ENCODE measurements at places on chromosomes 6 and 20.
A peak's percentile ranks its signal among the peaks of the same experiment; 100 is the strongest.

- DNase-seq = no peak
These were observed 444.1 kb downstream of the KHDRBS2 start for GRCh38 chr6:61841958-61842357.

DNA sequence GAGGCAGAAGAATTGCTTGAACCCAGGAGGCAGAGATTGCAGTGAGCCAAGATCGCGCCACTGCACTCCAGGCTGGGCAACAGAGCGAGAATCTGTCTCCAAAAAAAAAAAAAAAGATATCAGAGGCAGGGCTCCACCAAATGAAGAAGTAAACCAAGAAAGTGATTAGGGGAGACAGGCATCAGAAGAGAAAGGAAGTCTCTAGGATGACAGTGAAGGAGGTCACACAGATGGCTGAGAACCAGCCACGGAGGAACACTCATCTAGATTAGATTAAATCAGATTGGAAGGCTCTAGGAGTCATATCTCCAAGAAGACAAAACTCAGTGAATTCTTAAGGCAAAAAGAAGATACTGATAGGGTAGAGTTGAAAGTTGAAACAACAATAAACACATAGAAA is 102.2 kb upstream of the CCDC28A start:
- DNase-seq = no peak

DNA sequence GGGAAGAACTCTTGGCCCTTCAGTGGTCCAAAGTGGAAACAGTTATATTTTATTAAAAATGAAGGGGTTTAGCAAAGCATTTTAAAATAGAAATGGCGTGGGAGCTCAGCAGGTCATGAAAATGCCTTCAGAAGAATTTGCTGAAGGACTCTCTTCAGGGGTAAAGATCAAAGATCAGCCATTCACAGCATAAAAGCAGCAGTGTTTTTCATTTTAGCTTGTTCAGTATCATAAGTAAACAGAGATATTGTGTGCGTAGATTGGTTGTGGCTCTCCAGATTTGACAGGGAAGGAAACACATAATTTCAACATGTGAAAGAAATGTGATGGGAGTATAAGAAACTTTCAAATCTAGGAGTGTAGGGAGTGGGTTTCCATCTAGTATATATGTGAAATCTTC is 519.2 kb upstream of the MAP3K7 start:
- DNase-seq = no peak

GRCh38 chr20:7090001-7090400 is 322.5 kb downstream of the BMP2 start:
- DNase-seq = no peak

DNA sequence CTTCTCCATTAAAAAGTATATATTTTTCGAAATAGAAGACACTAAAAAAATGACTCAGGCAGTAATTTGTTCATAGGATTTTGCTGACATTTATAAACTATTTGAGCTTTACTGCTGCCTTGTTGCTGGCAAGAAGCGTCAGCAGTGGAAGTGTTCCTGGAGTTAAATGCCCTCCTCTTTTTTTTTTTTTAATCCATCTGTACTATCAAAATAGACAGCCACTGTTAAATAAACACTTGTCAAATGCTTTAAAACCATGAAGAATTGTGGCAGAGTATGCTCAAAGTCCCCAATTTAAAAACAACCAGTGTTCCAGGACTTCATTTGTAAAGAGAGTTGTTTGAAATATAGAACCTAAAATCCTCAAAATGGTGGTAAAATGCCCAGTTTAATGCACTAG is 253.8 kb downstream of the NKAIN2 start:
- DNase-seq = no peak

GRCh38 chr6:156701966-156702365 is 75.2 kb upstream of the ARID1B start:
- no peak for DNase-seq

GRCh38 chr20:47262008-47262364 is 94.5 kb downstream of the ZMYND8 start:
- DNase-seq = no peak

- no peak for DNase-seq
These were observed 18.3 kb upstream of the ZBTB2 start for GRCh38 chr6:151409679-151410078.

DNA sequence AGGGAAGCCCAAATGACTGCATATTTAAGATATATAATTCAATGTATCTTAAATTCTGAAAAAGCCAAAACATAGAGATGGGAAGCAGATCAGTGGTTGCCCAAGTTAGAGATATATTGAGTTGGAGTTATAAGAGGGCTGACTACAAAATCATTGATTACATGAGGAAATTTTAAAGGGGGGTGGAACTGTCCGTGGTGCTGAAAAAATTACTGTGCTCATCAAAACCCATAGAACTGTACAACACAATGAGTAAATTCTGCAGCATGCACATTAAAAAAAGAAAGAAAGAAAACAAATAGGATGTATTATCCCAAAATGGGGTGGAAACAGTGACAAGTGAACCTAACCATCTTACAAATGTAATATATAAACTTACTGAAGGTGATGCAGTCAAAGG is 100.9 kb downstream of the FUT9 start:
- peak; percentile 2 for DNase-seq

DNA sequence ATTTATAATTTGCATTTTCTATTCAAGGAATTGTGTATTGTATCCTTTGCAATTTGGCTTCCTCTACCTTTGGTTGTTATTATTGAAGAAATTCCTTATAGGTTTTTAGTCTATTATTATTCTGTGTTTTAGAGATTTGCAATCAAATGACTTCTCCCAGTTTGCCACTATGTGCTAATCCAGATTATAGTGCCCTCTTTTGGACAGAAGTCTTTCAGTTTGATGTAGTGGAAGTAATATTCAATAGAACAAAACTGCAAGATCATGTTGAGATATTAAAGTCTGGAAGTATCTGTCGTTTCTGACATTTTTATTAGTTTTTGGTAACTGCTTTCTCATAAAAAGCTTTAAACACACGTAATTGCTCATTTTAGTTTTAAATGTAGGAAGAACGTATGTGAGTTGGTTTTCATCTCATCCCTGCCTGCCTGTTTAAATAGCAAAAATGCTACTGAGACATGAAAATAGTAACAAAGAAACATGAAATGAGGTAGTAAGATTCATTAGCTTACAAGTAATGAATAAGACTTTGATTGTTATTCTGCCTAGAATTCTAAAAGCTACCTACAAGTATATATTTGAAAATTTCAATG is 72.8 kb downstream of the RTN4IP1 start:
- peak; percentile 63 for DNase-seq

- DNase-seq = no peak
These were observed 96.2 kb downstream of the THBS2 start for GRCh38 chr6:169157197-169158148.

DNA sequence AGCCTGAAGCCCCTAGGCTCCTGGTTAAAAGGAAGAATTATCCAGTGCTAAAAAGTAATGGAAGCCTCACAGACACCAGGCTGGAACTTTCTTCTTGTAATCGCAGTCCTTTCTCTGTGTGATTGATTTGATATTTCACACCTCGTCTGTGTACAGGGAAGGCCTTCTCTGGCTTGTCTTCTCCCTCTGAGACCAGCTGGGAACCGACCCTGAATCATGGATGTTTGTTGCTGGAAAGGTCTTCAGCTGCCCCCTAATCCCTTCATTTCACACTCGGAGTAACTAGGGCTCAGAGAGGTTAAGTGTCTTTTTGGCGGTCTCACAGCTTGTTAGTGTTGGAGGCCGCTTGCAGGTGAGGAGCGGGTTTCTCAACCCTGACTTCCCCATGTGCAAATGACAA is 500.2 kb upstream of the CDH4 start:
- no peak for DNase-seq

DNA sequence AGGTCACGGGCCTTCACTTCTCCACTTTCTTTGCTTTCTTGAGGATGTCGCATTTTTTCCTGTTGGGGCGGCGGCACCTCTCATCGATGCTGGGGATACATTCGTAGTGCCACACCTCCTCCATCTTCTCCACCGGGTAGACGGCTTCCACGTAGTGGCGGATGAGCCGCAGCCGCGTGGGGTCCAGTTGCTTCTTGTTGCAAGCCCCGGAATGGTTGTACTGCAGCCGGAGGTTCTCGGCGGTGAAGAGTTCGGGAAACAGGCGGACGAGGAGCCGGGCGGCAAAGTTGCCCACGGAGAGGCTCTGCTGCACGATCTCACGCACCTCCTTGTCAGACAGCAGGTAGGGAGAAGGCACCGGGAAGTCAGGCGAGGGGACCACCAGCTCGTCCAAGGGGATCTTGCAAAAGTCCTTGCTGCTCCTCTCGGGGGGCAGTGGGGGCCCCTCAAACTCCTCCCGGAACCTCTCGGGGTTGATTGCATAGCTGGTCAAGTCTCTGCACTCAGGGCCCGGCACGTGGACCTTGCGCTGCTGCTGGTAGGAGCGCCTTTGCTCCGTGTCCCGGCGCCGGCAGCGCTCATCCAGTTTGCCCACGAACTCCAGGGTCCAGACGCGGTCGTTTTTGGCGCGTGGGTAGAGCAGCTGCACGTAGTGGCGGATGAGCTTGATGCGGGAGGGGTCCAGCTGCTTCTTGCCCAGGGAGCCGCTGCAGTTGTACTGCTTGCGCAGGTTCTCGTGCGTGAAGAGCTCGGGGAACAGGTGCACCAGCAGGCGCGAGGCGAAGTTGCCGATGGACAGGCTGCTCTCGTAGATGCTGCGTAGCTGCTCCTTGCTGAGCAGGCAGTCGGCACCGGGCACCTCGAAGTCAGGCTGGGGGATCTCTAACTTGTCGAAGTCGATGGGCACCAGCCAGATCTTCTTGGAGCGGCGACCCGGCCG is 41.0 kb downstream of the MTRES1 start:
- DNase-seq = no peak

- DNase-seq = no peak
These were observed 241.9 kb downstream of the SAMD5 start for GRCh38 chr6:147750413-147750812.

DNA sequence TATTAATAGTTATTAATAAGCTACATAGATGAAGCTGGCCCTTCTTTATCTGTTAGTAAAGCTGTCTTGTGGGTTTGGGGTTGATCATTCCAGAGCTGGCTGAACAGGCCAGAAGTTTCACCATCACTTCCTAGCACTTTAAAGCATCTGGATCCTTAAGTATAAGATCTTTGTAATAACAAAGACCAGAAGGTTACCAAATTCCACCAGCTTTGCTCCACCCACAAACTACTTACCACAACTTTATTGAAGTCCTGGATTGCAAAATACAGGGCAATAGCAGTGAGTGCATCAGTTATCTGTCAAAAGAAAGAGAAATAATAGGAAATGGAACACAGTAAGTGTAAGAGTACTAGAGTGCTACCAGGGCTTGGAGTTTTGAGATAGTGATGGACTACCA is 33.0 kb downstream of the PIGU start:
- DNase-seq = no peak

DNA sequence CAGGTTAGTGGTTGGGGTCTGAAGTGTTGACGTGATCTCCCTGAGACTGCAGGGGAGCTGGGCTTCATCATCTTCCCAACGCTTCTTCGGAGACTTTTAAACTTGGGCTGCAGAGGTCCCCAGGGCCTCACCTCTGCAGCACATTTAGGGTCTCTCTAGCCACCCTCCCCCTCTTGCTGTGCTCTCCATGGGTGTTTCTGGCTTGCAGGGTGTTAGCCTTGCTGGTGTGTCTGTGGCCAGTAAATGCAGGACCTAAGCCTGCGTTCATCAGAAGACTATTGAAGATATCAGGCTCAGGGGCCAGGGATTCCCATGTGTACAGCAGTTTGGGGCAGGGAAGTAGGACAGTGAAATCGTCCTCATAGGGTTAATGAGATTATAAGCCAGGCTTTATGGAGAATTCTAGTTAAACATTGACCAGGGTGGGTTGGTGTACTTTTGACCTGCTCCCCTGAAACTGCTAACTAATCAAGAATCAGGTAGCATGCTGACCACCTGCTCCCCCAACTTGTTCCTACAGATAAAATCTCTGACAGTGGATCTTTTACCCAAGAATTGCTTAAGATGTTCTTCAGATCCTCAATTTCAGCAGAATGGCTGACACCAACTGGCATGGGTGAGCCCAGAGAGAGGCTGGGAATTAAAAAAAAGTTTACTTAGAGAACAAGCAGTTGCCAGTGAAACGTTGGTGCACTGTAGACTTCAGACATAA is 3.8 kb upstream of the DDO start:
- DNase-seq = no peak

GRCh38 chr6:54018722-54019121 is 92.5 kb upstream of the MLIP start:
- DNase-seq = no peak

DNA sequence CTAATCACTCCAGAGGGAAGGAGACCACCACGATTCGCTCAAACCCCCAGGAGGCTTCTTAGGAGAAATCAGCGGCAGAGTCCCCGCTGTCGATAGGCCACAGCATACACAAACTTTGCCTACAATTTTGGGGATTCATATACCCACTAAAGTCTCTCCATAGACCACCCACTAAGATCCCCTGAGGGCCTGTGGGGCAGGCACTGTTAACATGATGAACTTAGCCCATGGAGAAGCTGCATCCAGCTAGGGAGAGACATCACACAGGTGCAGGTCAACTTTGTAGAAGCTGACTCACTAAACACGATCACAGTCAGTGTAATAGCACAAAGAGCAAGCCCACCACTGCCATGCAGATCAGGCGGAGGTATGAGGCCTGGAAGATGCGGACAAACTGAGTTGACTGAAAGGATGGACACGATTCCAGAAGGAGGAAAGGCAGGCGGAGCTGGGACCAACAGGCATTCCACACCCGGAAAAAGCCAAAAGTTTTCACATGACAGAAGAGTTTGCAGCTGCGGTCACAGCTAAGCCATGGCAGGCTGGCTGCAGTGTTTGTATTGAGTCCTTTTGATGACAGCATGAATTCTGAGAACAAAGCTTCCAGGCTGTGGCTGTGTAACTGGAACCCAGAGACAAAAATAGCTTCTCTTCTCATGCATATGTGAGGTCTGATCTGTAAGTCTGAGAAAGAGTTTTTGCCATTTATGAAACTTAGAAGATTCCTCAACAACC is 75.7 kb upstream of the QKI start:
- no peak for DNase-seq

GRCh38 chr20:16451982-16452381 is 121.3 kb downstream of the KIF16B start:
- no peak for DNase-seq

DNA sequence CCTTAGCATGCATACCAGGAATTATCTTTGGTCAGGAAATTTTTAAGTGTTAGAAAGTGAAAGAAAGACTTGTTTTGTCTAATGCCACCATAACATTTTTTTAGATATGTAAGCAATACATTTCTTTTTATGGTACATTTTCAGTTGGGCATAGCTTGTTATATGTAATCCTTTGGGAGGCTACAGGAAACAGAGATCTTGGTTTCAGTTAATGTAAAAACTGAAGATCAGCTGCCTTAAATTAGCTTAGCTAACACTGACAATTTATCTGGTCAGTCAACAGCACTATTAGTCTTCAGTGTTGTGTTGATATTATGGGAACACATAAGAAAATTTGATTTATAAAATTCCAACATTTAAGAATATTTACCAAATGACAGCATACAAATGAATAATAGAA is 78.6 kb upstream of the SMIM8 start:
- no peak for DNase-seq

- no peak for DNase-seq
These were observed 11.8 kb downstream of the ENPP1 start for GRCh38 chr6:131819572-131820124.

All from CD4-positive, CD25-positive, alpha-beta regulatory T cell (primary cell).